ENCODE measurements at places on chromosomes 7 and 10. TPM values are rescaled to one million over a fixed set of nuclear protein-coding genes. Genes with fewer than 3 reads are reported as not detected.

- no peak for DNase-seq
Observed at GRCh38 chr7:50262446-50262845, 42.1 kb upstream of the IKZF1 start.

GRCh38 chr7:49320083-49320482, 395.7 kb downstream of the CDC14C start:
- no peak for DNase-seq

The VPS50 gene
- total RNA-seq, result 20.8 TPM

GRCh38 chr10:44020322-44021111, 364.4 kb downstream of the CXCL12 start:
- no peak for DNase-seq

DNA sequence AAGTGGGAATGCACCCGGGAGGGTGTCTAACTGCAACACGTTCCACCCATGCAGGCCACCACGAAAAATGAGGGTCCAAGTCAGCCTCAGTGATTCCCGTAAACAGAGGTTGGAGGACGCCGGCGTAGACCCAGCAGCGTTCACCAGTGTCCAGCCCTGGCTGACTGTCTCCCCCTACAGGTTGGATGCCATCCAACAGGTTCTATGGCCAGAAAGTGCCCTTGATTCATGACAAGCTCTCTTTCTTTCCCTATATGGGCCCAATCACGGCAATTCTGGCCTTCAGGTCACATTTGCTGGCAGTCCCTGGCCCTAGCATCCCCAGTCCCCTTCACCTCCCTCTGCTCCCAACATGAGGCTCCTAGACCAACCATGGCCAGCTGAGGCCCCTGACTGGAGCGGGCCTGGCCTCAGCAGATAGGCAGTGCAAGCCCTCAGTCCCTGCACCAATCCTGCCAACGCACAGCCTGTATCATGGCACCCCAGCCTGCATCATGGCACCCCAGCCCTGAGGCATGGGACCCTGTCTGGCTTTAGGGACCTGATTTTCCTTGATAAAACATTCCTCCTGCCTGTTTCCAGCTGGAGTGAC, 227.4 kb downstream of the GRID1 start:
- DNase-seq, result no peak

The SH2D4B gene
- not detected for total RNA-seq

- DNase-seq, result no peak
Observed at GRCh38 chr10:74040200-74041126, 42.5 kb downstream of the VCL start.

- peak; percentile 20 for DNase-seq
Observed at GRCh38 chr7:29000717-29001076, 42.6 kb upstream of the TRIL start.

- DNase-seq, result no peak
Observed at GRCh38 chr7:130881091-130881798, 147.2 kb upstream of the KLF14 start.

The KNDC1 gene
- total RNA-seq, result not detected

All from SJSA1 (cell line).